Endodermal cell (in vitro differentiated cells): ENCODE measurements at places on chromosomes 7 and 10. TPM values are rescaled to one million over a fixed set of nuclear protein-coding genes. Genes with fewer than 3 reads are reported as not detected.
A peak's percentile ranks its signal among the peaks of the same experiment; 100 is the strongest.

DNA sequence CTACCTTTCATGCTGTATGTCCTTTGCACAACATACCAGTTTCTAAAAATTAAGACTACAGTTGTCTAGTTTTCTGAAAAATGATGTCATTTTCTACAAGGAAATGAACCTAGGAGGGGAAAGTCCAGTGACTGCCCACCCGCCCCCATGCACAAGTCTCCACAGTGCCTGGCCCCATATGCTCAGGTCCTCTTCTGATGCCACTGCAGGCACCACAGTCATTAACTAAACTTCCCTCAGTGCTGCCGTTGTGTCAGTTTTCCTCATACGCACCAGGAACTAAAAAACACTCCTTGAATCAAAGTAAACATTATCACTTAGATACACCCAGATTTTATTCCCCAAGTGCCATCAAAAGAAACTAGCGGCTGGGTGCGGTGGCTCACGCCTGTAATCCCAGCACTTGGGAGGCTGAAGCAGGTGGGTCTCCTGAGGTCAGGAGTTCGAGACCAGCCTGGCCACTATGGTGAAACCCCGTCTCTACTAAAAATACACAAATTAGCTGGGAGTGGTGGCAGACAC lies 6.9 kb upstream of the TNS3 start:
- H3K4me1 ChIP-seq: no peaks in the 10 kb centered on the region
- no peak overlapping the region for H3K4me3 ChIP-seq
- DNase-seq: no peak
- H3K36me3 ChIP-seq: no peaks in the 10 kb centered on the region

DNA sequence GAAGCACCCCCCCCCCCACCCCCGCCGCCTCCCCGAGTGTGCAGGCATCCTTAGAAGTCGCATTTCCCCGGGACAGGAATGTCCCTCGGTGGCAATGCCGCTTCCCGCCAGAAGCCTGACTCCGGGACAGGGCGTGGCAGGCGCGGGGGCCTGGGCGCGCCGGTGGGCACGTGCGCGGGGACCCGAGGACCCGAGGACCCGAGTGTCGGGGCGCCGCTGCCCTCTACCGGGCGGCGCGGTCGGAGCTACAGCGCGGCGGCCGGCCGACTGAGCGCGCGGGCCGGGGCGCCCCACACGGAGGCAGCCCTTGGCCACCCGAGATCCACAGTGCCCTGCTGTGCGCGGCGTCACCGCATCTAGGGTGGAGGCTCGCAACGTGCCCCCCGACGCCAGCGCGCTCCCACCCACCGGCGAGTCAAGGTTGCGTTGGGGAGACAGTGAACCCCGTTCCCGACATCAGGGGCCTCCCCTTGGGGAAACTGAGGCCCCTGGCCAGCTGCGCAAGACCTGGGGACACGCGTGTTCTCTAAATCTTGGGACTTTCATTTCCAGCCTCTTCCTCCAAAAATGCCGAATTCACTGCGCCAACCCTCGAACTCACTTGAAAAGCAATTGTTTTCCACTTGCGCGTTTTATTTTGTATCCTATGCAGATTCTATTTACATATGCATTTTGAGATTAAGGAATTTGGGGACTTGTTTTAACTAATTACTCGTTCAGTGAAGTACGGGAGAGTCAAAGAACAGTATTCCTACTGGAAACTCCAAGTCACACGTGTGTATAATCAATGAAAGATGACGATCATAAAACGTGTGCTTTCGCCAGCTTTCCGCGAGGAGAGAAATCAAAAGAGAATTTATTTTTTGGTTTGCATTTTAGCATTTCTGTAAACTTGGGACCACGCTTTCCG lies 3.1 kb upstream of the CUX1 start:
- DNase-seq: peak; percentile 83
- peaks cover 6% of the 10 kb centered on the region for H3K4me1 ChIP-seq
- no peaks in the 10 kb centered on the region for H3K36me3 ChIP-seq
- H3K27me3 ChIP-seq: peaks cover 17% of the 10 kb centered on the region

DNA sequence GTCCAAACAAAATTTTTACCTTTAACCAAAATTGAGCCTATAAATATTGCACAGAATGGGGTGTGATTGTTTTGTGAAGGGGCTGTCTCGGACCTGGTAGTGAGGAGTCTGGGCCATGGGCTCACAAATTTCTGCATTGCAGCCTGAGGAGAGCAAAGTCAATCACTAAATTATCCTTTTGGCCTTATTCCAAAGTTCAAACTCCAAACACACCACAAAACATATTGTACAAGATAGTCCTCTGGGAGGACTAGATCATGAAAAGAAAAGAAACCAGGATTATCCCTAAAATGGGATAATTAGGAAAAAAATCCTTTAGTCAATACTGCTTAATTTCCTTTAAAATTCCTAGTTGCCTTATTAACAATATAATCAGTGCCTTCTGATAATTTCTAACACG lies 115.5 kb downstream of the BUB3 start:
- no peaks in the 10 kb centered on the region for H3K4me1 ChIP-seq
- no peak overlapping the region for H3K27ac ChIP-seq
- no peak overlapping the region for H3K4me3 ChIP-seq
- no peaks in the 10 kb centered on the region for H3K27me3 ChIP-seq
- H3K36me3 ChIP-seq: no peaks in the 10 kb centered on the region

- DNase-seq: no peak
- no peak overlapping the region for H3K27ac ChIP-seq
- H3K36me3 ChIP-seq: no peaks in the 10 kb centered on the region
- H3K27me3 ChIP-seq: no peaks in the 10 kb centered on the region
- H3K4me1 ChIP-seq: peaks cover 2% of the 10 kb centered on the region
Measured at GRCh38 chr10:131070856-131071255, 240.7 kb downstream of the TCERG1L start.

DNA sequence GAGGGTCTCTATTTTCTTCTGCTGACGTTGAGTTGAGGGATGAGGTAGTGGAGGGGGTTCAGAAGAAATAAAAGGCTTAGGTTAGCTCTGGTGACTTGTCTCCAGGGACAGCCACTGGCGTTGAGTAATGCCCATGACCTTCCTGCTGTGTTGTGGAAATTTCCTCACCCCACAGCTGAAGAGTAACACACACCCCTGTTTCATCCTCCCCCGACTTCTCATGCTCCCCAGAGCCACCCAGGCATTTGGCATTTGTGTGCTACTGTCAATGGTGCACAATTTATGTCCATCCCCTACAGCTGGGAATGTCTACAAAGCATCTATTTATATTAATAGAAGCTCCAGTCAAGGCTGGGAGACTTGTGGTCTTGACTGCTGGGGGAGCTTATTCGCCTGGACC lies 4.7 kb upstream of the TMEM72 start:
- H3K4me3 ChIP-seq: no peak overlapping the region
- DNase-seq: no peak
- no peaks in the 10 kb centered on the region for H3K36me3 ChIP-seq

DNA sequence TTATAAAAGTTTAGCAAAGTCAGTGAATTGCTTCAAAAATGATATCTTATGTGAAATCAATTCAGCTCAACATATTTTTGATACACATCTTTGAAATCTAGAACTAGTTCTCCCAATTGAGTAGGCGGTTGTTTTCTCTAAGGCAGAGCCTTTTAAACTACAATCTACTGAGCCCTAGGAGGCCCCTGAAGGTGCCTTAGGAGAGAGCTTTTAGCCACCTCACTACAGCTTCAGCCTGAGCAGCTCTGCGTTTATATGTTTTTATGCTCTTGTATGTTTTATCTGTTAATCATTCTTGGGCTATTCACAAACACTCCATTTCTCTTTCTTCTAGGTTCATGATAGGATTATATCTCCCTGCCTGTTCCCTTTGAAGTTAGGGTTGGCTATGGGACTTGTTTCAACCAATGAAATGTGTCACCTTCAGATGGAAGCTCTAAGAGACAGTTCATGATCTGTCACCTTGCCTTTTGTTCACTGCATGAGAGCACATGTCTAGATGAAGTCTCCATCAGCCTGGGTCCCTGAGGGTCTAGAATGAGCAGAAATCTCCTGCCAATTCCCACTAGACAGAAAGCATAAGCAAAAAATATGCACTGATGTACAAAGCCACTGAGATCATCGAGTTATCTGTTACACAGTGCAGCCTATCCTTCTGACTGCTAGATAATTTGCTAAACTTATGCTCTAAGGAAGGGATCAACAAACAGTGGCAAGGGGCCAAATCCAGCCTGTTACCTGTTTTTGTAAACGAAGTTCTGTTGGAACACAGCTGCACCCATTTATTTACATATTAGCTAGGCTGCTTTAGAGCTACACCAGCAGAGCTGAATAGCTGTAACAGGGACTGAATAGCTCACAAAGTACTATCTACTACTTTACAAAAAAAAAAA lies 128.5 kb upstream of the CDK1 start:
- H3K36me3 ChIP-seq: no peaks in the 10 kb centered on the region
- no peak overlapping the region for H3K4me3 ChIP-seq
- peaks cover 3% of the 10 kb centered on the region for H3K4me1 ChIP-seq
- H3K27ac ChIP-seq: no peak overlapping the region
- DNase-seq: no peak
- H3K27me3 ChIP-seq: no peaks in the 10 kb centered on the region

- no peak overlapping the region for H3K27ac ChIP-seq
- H3K36me3 ChIP-seq: no peaks in the 10 kb centered on the region
- H3K4me1 ChIP-seq: no peaks in the 10 kb centered on the region
- no peaks in the 10 kb centered on the region for H3K27me3 ChIP-seq
- no peak overlapping the region for H3K4me3 ChIP-seq
- no peak for DNase-seq
Measured at GRCh38 chr10:98880971-98881370, 354.7 kb downstream of the HPSE2 start.

GRCh38 chr7:38753347-38753746 lies 122.2 kb upstream of the AMPH start:
- H3K4me1 ChIP-seq: no peaks in the 10 kb centered on the region
- no peak overlapping the region for H3K4me3 ChIP-seq
- H3K27ac ChIP-seq: no peak overlapping the region
- no peak for DNase-seq
- peaks cover 32% of the 10 kb centered on the region for H3K36me3 ChIP-seq

- H3K36me3 ChIP-seq: peaks cover 34% of the 10 kb centered on the region
- H3K27me3 ChIP-seq: no peaks in the 10 kb centered on the region
- peak; percentile 95 for DNase-seq
- peak overlapping the region; percentile 22 for H3K27ac ChIP-seq
- no peaks in the 10 kb centered on the region for H3K4me1 ChIP-seq
Measured at GRCh38 chr7:98294798-98295382, 13.4 kb downstream of the BRI3 start.

DNA sequence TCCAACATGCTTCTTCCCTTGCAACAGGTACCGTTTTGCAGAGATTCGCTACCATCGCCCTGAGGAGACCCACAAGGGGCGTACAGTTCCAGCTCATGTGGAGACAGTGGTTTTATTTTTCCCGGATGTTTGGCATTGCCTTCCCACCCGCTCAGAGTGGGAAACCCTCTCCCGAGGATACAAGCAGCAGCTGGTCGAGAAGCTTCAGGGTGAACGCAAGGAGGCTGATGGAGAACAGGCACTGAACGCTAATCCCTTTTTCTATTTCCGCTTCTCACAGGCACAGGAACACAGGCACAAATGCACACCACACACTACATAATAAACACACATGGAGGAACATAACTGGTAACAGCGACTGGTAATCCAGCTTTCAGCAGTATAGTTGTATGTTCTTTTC lies 35.2 kb downstream of the CCAR1 start:
- H3K27ac ChIP-seq: no peak overlapping the region
- no peak overlapping the region for H3K4me3 ChIP-seq
- no peaks in the 10 kb centered on the region for H3K27me3 ChIP-seq
- H3K4me1 ChIP-seq: no peaks in the 10 kb centered on the region
- no peak for DNase-seq

- no peak overlapping the region for H3K27ac ChIP-seq
- no peaks in the 10 kb centered on the region for H3K27me3 ChIP-seq
- H3K36me3 ChIP-seq: no peaks in the 10 kb centered on the region
- DNase-seq: no peak
- no peaks in the 10 kb centered on the region for H3K4me1 ChIP-seq
Measured at GRCh38 chr7:112104120-112104519, 102.1 kb downstream of the DOCK4 start.

GRCh38 chr10:29119374-29119773 lies 169.5 kb upstream of the LYZL1 start:
- no peaks in the 10 kb centered on the region for H3K27me3 ChIP-seq
- DNase-seq: peak; percentile 93
- no peaks in the 10 kb centered on the region for H3K36me3 ChIP-seq
- no peak overlapping the region for H3K4me3 ChIP-seq
- no peaks in the 10 kb centered on the region for H3K4me1 ChIP-seq

GRCh38 chr7:134941185-134941900 lies 45.0 kb upstream of the AGBL3 start:
- H3K27ac ChIP-seq: no peak overlapping the region
- peaks cover 14% of the 10 kb centered on the region for H3K4me1 ChIP-seq

DNA sequence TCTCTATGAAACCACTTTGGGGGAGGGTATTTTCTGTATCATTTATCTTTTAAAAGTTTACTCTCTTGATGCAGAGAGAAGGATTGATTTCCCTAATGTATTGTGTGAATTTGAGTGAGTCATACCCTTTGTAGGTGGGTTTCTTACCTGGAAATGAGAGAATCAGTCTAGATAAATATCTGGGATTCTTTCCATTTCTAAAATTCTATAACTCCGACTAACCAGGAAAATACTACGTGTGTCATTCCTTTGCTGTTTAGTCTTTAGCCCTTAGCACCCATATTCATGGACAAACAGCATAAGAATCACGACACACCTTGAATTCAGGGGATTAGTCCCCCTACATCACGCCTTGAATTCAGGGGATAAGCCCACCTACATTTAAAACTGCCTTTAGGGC lies 139.1 kb downstream of the GATA3 start:
- peaks cover 8% of the 10 kb centered on the region for H3K4me1 ChIP-seq
- no peaks in the 10 kb centered on the region for H3K36me3 ChIP-seq
- H3K4me3 ChIP-seq: no peak overlapping the region
- no peaks in the 10 kb centered on the region for H3K27me3 ChIP-seq

DNA sequence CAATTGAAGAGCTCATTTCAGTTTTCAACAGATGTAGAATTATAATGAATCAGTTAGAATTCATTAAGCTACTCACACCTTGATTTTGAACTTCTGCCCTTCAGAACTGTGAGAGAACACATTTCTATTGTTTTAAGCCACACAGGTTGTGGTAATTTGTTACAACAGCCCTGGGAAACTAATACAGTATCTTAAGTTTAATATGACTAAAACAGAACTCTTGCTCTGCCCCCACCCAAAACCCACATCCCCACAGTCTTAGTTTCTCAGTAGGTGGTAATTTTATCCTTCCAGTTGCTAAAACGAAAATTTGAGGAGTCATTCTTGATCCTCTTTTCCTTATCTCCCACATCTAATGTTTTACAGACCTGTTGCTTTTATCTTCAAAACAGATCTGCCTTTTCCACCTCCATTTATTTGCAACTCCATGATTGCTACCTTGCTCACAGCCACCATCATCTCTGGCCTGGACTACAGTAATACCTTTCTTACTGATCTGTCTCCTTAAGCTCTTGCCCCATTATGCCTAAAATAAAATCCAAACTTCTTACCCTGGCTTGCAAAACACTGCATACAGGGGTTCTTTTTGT lies 72.8 kb upstream of the NXPH1 start:
- no peaks in the 10 kb centered on the region for H3K36me3 ChIP-seq
- peaks cover 27% of the 10 kb centered on the region for H3K27me3 ChIP-seq
- DNase-seq: no peak
- no peaks in the 10 kb centered on the region for H3K4me1 ChIP-seq

- DNase-seq: no peak
- no peaks in the 10 kb centered on the region for H3K27me3 ChIP-seq
- peaks cover 46% of the 10 kb centered on the region for H3K36me3 ChIP-seq
- no peaks in the 10 kb centered on the region for H3K4me1 ChIP-seq
Measured at GRCh38 chr10:94286901-94287300, 75.8 kb downstream of the NOC3L start.

ITIH5 gene
- total RNA-seq: 3.7 to 5.3 TPM (median 4.7 TPM) in 3 replicates

DOCK1 gene
- 56.4 to 73.4 TPM (median 72.4 TPM) in 3 replicates for total RNA-seq

SPDYE6 gene
- not detected in 3 replicates for total RNA-seq

MRLN gene
- total RNA-seq: not detected in 2 replicates

AGBL3 gene
- total RNA-seq: 2.6 and 3.1 TPM in 2 replicates

ZNF736 gene
- total RNA-seq: not detected in 3 replicates
